Ureter (tissue), 1 donor: ENCODE measurements at places on chromosomes 1 and 21.

- DNase-seq = no peak
Measured at GRCh38 chr21:17467392-17467791, 45.5 kb upstream of the CXADR start.

GRCh38 chr1:9628541-9629444 lies 22.7 kb upstream of the PIK3CD start:
- no peak for DNase-seq

GRCh38 chr1:206070627-206071304 lies 17.8 kb downstream of the RHEX start:
- DNase-seq = no peak

DNA sequence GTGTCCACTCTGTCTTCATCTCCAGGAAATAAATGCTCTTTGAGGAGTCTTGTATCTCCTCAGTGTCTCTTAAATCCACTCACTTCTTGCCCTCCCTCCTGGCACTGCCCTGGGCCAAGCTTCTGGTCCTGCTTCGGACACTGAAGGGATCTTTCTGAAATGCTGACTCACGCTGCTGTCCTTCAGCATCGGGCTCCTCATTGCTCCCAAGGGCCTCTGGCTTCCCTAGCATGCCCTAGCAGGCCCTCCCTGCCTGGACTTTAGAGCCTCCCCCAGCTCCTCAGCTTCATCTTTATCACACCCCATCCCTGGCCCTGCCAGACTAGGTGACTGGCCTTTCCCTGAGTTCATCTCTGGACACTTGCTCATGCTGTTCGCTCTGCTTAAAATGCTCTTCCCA lies 96.6 kb downstream of the FOXD2 start:
- no peak for DNase-seq

GRCh38 chr1:234748066-234748465 lies 138.1 kb upstream of the IRF2BP2 start:
- DNase-seq = no peak

- no peak for DNase-seq
Measured at GRCh38 chr1:246765521-246765920, 41.3 kb downstream of the SCCPDH start.

- no peak for DNase-seq
Measured at GRCh38 chr1:218488986-218489385, 143.8 kb downstream of the TGFB2 start.

DNA sequence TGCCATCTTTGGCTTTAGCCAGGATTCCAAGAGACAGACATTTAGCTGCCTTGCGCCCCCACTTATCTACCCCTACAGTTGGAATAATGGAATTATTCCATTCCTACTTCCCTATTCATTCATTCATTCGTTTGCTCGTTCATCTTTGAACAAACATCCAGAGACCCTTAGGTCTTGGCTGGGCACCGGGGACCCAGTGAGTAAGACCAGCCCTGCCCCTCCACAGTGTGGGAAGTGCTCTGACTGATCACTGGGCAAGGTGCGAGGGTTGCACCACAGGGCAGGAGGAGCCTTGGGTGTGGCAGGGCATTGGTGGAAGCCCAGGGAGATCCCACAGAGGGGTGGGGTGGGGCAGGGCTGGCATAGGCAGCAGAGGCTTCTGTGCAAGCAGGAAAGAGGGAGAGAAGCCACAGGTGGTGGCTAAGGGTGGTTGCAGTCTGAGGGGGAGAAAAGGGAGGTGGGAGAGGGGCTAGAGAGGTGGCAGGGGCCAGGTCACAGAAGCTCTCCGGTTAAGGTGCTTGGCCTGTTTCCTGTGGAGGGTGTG lies 35.0 kb upstream of the TMEM61 start:
- no peak for DNase-seq

DNA sequence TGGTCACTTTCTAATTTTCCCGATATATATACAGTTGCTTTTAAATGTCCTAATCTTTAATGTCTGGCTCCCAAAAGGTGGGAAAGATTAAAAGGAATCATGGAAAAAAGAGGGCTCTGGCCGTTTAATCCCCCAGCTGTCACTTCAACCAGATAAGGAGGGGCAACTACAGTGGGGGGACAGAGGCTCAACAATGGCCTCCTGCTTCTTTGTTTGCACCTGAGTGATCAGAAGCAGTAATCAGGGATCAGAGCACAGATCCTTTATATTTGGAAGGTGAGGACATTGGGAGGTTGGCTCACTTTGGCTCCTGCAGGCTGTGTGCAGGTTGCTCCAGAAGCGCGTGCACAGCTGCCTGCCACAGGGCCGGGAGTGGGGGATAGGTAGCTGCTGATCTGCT lies 212.8 kb downstream of the FMN2 start:
- DNase-seq = no peak

- DNase-seq = no peak
Measured at GRCh38 chr1:198747127-198747526, 108.3 kb downstream of the PTPRC start.

DNA sequence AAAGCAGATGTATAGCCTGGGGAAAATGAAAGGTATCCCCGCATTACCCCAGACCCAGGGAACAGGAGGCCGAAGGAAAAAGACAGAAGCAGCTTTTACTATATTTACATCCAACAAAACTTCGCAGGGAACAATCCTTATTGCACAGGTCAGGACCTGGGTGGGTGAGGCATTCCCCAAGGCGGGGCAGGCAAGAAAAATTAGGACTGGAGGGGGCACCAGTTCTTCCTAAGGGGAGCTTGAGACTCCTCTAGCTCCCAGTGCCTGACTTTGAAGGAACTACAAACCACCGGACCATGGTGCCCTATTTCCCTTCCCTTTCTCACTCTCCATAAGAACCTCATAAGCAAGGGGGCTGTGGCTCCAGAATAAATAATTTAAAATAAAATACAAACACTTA lies 6.7 kb upstream of the GATAD2B start:
- DNase-seq = no peak

DNA sequence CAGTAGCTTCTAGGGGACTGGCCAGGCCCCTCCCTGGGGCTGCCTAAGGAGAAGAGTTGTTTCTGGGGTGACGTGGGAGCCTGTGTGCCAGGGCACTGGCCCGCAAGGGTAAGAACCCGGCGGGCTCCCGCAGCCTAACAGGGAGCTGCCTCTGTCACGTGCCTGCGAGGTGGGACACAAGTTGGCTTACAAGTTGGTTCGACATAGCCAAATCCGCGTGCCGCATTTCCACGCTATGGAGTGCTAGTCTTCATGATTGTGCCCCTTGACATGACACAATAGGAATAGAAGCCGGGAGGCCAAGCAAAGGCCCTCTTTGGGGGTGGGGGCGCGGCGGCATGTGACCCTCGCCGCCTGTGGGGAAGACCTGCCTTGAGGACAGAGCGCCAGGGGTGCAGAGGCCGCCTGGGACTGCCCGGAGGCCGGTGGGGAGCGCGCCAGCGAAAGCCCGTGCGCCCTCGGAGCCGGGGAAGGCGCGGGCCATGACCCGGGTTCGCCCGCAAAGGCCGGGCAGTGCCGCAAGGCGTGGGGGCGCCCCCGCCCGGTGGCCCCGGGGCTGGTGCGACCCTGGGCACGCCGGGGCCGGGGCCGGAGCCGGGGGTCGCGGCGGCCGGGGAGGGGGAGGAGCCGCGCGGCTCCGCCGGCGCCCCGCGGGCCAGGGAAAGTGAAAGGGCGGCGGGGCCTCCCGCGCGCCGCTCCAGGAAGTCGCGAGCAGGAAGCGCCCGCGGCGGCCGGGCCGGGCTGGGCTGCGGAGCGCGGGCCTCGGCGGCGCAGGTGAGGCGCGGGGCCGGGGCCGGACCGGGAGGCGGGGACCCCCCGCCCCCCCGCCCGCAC lies at the start of gene SLC37A1:
Gene SLC37A1, plus strand, starts transcription at position 702 of the 834 bp plus-strand sequence. CDS start 4,603 bp downstream, outside the sequence.
- peak; percentile 50 for DNase-seq

- DNase-seq = no peak
Measured at GRCh38 chr1:165696625-165697100, 1.7 kb downstream of the ALDH9A1 start.

- no peak for DNase-seq
Measured at GRCh38 chr1:89894210-89895201, 73.7 kb downstream of the LRRC8D start.

- DNase-seq = no peak
Measured at GRCh38 chr1:224047538-224047937, 66.4 kb upstream of the FBXO28 start.

DNA sequence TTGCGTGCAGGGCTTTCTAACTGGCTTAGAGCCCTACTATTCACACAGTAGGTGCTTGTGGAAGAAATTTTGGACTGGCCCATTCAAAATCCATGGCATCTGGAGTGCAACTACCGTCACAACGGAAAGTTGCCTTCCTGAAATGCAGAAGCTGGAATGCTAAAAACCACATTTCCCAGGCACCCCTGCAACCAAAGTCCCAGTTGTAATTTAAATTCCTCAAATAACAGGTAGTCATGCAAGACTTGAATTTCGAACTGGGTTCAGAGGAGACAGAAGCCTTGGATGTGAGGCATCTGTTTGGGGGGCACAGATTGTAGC lies 186.7 kb downstream of the TOMM20 start:
- DNase-seq = no peak

GRCh38 chr1:1020415-1021009 lies 592 bp downstream of the AGRN start:
- DNase-seq = no peak

DNA sequence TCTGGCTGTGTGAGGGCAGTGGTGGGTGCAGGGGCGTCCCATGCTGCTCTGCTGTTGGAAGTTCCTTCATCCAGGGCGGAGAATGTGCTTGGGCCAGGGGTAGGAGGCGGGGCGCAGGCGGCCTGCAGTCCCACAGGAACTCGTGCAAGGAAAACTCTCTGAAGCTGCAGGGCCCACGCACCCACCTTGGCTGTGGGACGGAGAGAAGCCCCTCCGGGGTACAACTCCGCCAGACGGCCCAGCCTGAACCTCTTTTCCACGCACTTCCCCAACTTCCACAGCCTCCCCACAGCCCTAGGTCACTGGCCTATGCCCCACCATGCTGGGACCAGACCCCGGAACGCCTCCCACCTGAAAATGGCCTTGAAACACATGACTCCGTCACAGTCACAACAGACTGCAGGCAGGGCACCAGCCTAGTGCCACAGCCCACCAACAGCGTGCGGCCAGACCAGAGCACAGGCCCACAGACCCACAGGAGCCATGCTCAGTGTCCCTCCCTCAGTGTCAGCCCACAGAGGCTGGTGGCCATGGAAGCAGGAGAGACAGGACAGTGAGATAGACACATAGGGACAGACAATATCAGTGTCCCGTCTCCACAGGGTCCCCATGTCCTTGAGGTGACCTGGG lies 47.8 kb downstream of the WNT9A start:
- peak; percentile 40 for DNase-seq

DNA sequence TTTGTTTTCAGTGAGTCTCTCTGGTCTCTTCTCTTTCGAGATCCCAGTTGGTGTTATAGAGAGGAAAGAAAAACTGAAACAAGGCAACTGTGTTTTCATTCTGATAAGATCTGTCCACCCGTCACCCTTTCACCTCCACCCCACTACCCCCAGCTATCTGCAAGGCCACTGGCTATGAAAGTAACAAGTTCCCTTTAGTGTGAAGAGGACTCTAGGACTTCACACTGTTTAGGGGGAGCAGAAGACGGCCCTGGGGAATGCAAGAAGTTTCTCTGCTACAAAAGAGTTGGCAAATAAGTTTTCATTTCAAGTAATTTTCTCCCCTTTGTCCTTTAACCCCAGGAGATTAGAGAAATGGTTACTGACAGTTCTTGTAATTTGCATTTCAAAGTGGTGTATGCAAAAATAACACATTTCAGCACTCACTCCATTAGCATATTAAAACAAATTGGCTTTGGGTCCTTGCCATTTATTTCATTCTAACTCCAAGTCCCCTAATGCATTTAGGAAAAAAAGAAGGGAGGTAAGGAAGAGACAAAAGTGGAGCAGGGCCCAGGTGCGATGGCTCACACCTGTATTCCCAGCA lies 79.6 kb upstream of the PPM1J start:
- DNase-seq = no peak

GRCh38 chr1:202590126-202590525 lies 120.1 kb downstream of the SYT2 start:
- DNase-seq = no peak

DNA sequence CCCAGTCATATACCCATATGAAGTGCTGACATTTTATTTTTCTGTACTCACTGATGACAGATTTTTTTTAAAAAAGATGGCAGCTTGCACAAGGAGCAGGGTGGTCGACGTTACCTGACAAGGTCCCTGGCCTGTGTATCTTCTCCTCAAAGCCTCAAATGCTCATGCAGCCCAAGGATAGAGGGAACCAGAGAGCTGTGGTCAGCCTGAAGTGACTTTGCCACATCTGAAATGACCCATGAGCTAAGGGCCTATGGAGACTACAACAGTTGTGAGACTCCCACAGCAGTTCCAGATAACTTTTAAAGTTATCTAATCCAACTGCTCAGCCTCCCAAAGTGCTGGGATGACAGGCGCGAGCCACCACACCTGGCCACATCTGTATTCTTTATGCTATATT lies 131.1 kb downstream of the GLUL start:
- DNase-seq = no peak

- DNase-seq = no peak
Measured at GRCh38 chr21:37658121-37658816, 258.0 kb downstream of the KCNJ6 start.

DNA sequence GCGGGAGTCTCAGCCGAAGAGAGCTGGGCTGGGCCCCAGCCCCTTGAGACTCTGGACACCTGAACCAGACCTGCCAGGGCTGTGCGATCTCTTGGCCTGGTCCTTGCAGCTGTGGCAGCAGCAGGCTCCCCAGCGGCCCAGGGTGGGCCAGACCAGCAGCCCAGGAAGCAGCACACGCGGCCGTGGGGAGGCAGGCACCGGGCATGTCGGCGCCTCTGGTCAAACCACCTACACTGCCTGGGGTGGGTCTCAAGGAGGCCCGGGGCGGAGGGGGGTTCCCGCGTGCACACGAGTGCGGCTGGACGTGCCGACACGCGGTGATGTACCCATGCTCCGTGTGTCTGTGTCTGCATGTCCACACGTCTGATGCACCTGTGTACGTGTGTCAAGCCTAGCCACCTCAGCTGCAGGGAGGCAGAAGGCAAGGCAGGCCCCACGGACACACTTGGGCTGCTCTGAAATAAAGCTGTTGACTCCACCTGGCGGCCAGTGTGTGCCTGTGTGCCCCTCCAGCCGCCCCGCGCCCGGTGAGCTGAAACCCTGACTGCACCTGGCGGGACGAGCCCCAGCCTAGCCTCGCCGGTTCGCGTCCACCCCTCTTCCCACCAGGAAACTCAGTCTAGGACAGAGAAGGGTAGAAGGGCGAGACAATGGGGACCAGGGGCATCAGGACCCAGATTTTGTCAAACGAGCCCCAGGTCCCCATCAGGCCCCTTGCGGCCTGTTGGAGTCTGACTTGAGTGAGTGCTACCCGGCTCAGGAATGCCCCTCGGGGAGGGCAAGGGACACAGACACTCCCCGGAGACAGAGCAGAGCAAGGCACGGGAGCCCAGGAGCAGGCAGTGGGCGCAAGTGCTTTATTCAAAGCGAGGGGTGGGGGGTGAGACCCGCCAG lies 11.6 kb downstream of the SCNN1D start:
- DNase-seq = peak; percentile 87
